ENCODE measurements at places on chromosomes 11 and 22. TPM values are rescaled to one million over a fixed set of nuclear protein-coding genes. Genes with fewer than 3 reads are reported as not detected.
A peak's percentile ranks its signal among the peaks of the same experiment; 100 is the strongest.

Gene TRIM21
- 21.9 TPM for polyA plus RNA-seq

Gene OVOL1
- polyA plus RNA-seq = 11.0 TPM

Gene SLC22A9
- polyA plus RNA-seq = not detected

Gene LSP1
- polyA plus RNA-seq = 1.8 TPM

Gene TMEM138
- 59.2 TPM for polyA plus RNA-seq

DNA sequence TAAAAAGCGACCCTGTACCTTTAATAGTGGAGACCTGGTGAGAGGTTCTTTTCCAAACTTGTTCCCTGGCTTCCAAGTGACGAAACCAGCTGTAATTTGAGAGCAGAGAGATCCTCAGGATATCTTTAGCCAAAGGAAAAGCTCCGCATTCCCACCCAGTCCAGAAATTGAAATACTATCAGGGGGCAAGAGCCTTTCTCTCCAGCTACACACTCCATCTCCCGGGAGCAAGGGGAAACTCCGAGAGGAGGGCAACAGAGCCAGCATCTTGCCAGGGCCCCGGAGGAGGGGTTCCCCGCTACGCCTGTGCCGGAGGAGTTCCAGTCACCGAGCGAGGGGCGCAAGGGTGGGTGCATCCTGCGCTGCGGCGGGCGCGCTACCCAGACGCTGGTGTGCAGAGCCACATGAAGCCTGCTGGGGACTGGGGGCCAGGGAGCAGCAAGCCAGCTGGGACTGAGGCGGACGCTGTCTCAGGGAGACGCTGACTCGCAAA is at the start of gene FIBIN:
TSS of gene FIBIN (plus strand) at position 148 of the 493 bp plus-strand sequence. CDS start 415 bp downstream, outside the sequence.
- DNase-seq = peak; percentile 50

- DNase-seq = no peak
These were observed 15.4 kb downstream of the ARHGEF17 start for GRCh38 chr11:73323464-73323863.

DNA sequence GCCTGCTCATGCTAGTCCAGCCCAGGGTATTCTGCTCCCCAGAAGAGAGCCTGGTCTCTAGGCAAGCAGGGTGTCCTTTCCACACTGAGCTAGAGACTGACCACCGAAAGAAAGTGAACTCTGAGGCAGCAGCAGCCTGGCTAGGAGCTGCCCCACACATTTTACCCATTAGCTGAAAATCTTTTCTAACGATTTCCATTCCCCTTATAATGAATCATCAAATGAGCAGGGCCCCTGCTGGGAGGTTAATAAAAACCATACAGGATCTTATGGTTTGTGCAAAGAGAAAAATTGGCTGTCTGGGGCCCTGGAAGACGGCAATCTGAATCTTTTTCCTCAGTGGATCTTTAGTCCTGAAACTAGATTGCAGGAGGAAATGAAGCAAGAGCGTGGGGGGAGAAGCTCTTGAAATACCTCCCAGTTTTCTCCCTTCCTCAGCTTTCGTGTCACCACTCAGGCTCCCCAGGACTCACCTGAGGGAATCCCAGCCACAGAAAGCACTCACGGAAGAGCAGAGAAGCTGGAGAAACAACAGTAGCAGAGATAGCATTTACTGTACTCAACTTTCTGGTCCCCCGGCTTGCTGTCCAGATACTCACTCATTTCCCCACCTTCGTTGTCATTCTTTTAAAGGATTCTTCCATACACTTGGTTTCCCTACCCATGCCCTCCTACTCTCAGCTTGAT is 74.7 kb upstream of the CD44 start:
- no peak for DNase-seq

- DNase-seq = no peak
These were observed 6.4 kb upstream of the CDPF1 start for GRCh38 chr22:46256358-46256958.

- no peak for DNase-seq
These were observed 37.5 kb upstream of the TEF start for GRCh38 chr22:41344189-41344788.

DNA sequence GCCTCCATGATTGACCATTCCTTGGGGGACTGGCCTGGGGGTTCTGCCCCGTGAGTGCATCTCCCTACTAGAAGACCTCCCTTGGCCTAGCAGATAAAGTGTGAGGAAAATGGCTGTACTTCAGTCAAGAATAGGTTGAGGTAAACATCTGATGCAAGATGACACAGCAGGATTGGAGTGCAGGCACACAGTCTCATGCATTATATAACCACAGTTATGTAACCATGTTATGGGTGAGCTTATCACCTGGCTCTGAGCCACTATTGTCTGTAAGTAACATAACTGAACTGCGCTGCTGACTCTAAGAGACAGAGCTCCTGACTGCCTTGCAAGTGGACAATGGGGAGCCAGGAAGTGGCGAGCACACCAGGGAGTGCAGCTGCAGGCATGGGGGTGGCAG is 378.7 kb upstream of the ANO5 start:
- no peak for DNase-seq

DNA sequence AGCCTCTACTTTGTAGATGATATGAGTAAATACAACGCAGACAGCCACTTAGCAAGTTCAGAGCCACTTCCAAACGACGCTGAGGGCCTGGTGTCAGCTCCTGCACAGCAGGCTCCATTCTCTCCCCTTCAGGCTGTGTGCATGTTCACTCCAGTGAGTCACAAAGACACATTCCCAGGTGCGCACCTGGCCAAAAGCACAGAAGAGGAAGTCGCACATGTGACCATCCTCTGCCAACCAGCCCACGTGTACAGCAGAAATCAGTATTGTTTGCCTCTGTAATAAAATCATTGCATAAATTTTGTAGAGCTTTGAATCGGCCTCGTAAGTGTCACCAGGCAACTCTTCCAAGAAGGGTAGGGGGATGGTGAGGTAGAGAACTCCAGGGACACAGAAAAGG is 19.5 kb upstream of the TPH1 start:
- no peak for DNase-seq

DNA sequence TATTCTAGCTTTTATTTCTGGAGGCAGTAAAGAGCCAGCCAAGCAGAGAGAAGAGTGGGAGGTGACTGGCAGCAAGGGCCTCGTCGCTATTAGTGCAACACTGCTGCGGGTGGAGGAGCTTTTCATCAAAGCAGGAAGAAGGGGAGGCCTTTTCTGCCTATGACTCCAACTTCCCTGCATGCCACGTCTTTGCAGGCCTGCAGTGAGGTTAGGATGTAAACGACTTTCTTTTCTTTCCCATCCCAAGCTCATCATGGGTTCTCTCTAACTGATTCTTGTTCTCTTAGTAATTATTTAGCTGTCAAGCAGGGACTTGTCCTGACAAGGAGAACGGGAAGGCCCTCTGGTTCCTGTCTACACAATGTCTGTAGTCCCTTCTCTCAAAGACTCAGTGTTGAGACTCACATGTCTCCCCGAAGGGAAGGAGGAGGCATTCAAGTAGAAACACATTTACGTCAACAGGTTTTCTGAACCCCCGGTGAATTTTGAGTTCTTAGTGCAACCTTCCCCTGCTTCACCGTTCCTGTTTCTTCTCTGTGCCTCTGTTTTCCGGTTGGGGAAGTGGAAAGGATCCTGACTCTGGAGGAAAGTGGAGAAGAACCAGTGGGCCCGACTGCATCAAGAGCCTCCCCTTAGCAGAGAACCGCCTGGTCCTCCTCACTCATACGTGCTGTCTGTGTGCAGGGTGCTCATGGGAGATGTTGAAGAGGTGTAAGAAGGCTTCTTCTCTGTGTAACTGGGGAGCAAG is 56.9 kb downstream of the PACS1 start:
- DNase-seq = peak; percentile 52

DNA sequence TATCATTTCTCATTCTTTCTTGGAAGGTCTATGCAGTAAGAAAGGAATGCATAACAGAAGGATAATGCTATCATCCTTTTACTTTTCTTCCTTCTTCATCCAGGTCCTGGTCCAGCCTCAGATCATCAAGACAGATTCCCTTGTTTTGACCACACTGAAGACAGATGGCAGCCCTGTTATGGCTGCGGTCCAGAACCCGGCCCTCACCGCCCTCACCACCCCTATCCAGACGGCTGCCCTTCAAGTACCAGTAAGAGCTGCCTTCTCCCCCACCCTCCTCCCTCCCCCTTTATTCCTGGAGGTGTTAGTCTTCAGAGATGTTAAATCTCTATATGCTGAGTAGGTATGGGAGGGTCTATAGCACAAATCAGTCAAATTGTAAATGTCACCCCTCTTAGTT is 37.9 kb downstream of the SREBF2 start:
- no peak for DNase-seq

DNA sequence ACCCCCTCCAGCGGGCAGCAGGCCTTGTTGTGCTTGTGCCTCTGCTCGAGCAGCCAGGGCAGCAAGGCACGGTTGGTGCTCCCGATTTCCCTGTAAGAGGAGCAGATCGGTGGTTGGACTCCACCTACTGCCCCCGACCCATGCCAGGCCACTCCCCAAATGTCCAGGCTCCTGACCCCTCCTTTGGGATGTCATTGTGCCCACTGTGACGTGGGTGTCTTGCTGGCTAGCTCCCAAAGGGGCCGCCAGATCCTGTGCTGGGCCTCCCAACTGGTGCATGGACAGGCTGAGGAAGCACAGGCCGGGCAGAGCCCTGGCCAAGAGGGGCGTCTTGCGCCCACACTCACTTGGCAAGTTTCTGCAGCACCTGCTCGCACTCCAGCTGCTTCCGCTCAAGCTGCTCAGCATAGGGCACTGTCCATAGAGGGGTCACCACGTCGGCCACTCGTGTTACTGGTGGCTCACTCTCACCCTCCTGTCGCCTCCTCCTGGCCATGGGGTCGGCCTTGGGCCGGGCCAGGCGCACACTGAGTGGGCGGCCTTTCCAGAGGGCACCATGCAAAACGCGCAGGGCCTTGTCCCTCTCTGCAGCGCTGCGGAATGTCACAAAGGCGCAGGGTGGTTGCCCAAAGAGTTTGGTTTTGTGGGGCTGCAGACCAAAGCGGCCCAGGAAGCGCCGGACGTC is at the start of gene RANBP1:
TSS of gene RANBP1 (plus strand) at position 414 of the 685 bp plus-strand sequence. CDS start at position 495, 81 bp downstream.
- no peak for DNase-seq

DNA sequence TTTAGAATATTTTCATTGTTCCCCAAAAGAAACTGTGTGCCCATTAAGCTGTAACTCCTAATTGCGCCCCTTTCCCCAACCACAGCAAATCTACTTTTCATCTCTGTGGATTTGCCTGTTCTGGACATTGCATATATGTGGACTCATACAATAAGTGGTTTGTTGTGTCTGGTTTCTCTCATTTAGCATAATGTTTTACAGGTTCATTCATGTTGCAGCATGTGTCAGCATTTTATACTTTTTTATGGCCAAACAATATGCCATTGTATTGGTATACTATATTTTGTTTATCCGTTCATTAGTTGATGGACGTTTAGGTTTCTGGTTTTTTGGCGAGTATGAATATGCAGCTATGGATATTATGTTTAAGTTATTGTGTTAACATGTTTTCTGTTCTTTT is 23.8 kb downstream of the NUCB2 start:
- no peak for DNase-seq
